ENCODE measurements at places on chromosomes 2 and 18.

DNA sequence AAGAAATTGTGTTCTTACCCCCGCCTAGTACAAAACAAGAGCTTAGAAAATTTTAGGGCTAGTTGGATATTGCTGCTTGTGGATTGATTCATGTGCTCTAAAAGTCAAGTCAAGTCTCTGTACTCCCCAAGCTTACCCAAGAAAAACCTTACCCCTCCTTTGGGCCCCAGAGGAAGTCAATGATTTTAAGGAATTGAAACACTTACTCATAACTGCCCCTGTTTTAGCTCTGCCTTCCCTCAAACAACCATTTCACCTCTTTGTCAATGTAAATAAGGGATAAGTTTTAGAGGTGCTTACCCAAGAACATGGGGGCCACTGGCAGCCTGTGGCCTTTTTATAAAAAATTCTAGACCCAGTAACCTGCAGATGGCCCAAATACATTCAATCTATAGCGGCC, 136.6 kb upstream of the RMP24 start:
- DNase-seq: no peak

DNA sequence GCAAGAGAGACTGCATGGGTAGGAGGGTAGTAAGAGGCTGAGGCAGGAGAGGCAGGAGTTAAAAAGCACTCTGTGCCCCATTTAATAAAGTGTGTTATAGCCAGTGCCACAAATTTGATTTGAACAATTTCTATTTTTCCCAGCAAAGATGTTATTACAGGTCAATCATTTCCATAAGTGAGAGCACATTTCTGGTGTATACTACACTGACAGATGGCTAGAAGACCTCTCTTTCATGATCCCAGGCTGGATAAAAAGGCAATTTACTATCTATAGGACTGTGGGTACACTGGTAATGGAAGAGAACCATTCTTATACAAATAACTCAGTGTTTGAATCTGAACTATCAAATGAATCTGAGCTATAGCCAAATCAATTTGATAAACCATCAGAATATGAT, 176.2 kb downstream of the FSHR start:
- DNase-seq: no peak

DNA sequence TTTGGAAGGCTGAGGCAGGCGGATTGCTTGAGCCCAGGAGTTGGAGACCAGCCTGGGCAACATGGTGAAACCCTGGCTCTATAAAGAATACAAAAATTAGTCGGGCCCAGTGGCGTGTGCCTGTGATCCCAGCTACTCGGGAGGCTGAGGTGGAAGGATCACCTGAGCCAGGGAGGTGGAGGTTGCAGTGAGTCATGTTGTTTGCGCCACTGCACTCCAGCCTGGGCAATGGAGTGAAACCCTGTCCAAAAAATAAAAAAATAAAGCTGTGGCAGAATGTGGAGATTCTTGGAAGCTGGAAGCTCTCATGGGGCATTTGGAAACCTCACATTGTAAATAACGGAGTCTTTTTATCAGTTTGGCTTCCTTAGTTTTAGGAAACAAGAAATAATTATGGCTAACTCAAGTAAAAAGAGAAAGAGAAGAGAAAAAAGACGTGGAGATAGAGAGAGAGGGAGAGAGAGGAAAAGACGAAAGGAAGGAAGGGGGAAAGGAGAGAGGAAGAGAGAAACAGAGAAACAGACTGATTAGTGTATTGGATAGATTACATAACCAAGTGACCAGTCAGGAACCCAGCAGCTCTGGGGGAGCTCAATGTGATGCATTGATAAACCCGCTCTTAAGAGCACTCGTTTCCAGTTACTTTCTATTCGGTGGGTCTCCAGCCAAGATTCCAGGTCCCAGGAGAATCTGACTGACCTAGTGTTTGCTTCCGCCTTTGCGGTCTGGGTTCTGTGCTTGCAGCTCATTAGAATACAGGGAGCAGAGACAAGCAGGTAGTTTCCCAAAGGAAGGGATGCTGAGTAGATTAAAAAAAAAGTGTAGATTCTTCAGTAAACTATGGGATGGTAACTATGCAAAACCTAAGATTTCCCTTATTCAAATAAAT, 1.1 kb upstream of the SPAST start:
- DNase-seq: peak; percentile 32

DNA sequence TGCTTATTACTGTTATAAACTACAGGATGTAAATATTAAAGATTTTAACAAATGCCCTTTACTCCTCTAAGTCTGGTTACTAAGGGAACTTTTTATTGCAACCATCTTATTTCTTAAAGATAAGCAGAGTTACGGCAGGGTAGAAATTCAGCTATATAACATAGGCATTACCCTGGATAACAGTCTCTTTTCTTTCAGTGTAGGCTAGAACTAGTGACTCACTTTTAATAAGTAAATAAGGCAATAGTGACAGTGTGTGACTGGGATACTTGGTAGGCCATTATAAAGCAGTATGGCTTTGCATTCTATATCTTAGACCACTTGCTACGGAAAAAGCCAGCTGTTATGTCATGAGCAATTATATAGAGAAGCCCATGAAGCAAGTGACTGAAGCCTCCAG, 1041.0 kb upstream of the NRXN1 start:
- DNase-seq: no peak

DNA sequence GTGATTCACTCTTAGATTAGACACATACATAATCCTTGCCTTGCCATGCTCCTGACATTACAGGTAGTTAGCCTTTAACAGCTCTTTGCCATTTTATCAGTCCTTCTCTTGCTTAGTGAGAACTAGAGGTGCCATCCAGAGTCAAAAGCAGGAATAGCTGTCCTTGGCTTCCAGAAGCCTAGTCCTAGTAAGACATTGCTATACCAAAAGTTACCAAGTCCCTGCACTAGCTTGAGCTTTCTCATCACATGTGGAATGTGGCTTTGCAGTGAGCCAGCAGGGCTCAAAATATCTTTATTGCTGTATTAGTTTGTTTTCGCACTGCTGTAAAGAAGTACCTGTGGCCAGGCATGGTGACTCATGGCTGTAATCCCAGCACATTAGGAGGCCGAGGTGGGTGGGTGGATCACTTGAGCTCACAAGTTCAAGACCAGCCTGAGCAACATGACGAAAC, 104.7 kb upstream of the NOSTRIN start:
- no peak for DNase-seq

DNA sequence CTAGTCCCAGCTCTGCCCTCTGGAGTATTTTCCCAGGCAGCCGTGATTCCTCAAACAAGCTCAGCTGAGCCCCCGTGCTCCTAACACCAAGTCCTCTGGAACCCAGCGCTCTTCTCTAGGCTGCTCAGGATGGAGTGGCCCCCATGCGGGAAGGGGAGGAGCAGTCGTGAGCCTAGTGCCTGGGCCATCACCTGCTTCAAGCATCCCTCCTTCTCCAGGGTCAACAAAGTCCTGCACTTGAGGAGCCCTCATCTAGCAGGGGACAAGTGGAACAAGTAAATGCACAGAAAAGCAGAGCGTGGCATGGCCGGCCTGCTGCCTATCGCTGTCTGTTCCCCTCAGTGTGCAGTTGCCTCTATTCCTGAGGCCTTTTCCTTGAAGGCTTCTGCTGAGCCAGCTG, 168.6 kb downstream of the INHBB start:
- DNase-seq: no peak

DNA sequence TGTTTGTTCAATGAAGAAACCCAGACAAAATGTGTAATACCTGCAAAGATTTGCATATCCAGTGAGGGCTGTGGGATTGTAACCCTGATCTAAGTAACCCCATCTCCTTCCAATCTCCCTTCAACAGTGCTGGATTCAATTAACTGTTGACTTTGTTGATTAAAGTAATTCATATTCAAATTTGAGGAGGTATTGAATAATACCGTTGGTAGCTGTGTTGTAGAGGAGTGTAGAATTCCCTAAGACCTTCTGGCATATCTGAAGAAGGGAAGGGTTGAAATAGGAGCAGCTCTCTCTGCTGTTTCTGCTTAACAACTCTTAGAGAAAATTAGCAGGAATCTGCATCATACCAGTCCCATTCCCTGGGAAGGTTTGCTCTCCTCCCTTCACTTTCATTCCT, 28.2 kb downstream of the MAIP1 start:
- DNase-seq: no peak

GRCh38 chr2:46770622-46771021, 145.0 kb downstream of the MCFD2 start:
- no peak for DNase-seq

- DNase-seq: no peak
Observed at GRCh38 chr2:13968811-13969210, 663.7 kb upstream of the LRATD1 start.

DNA sequence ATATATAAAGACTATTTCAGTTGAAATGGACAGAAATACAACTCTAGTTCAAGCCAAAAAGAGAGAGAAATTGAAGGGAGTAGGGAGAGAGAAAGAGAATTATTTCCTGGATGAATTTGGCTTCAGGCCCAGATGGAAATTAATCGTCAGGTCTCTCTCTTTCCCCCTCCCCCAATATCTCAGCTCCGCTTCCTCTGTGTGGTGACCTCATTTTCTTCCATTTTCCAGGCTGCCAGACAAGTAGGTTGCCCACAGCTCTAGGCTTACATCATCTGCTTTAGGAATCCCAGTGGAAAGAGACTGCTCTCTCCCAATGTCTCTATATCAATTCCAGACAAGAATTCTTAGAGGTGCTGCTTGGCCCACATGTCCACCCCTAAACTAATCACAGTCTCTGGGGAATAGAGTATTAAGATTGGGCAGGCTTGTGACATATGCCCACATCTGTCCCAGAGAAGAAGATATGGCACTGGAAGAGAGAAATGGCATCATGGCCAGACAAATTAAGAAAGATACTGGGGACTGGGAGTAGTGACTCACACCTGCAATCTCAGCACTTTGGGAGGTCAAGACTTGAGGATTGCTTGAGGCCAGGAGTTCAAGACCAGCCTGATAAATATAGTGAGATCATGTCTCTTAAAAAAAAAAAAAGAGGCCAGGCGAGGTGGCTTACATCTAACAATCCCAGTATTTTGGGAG, 37.2 kb upstream of the CFAP36 start:
- DNase-seq: no peak

- no peak for DNase-seq
Observed at GRCh38 chr18:76553715-76554546, 58.9 kb upstream of the ZNF516 start.

DNA sequence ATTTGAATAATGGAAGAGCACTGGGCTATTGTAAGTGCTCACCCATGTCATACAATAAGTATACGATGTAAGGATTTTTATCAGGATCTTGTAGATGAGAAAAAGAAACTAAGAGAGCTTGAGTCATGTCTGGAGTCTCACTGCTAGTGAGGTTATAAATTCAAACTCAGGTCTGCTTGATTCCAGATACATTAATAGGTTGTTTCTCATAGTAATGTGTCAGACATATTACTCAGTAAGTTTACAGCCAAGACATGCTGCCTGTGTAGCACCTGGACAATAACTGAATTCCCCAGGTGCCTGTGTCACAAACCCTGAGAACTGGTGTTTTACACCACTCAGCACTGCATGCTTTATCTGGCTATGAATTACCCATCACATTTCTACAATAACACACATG, 216.9 kb upstream of the LRP1B start:
- DNase-seq: no peak

GRCh38 chr2:109189751-109190150, 60.7 kb downstream of the SH3RF3 start:
- no peak for DNase-seq

GRCh38 chr18:58201733-58202730, 158.0 kb downstream of the NEDD4L start:
- DNase-seq: no peak

DNA sequence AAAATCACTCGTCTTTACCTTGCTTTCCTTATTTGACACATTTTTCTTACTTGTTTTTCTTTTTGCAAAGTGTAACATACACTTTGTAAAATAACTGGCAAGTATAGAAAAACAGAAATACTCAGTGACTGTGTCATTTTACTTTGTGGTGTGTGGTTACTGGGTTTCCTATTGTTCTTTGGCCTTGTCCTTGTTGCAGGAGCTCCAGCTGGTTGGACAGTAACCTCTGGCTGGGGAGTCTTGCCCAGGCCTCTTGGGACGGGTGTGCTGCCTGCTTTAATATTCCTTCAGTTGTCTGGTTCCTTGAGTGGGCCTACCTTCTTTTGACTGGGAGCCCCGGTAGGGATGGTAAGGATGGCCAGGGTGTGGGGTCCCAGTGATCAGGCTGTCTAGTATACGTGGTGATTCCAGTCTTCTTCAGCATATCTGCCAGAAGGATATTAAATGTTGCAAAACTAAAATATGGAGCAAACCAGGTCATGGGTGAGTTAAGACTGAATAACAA, 53.8 kb downstream of the RNF144A start:
- no peak for DNase-seq

GRCh38 chr2:46669996-46670793, 190.8 kb downstream of the TMEM247 start:
- DNase-seq: no peak

DNA sequence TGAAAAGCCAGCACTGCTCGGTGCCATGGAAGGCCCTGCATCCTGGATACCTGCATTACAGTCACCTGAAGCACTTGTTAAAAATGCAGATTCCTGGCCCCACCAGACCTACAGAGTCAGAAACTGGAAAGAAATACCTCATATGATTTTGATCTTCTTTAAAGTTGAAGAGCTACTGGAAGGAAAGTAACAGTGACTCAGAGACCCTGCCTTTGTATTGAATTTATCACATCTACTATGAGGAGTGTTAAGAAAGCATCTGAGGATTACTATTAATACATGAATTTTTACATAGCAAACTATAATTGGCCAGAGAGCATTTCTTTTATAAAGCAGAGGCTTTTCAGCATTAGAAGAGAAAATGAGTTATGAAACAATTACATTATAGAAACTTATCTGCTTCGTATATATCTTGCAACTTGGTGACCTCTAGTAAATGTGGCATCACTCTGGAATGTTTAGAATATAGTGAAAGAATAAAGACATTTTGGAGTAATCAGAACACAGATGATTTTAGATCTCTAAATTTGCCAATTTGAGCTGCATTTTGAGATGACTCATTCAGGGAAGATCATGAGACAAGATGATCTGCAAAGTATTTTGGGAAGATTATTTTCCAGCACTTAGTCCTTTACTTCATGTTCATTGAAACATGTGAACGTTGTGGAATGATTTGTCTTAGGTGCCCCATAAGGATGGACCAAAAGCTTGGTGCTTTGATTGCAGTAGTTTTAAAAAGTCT, 12.2 kb downstream of the PTPRM start:
- DNase-seq: no peak

GRCh38 chr2:145832681-145833080, 1312.8 kb upstream of the ZEB2 start:
- no peak for DNase-seq

- no peak for DNase-seq
Observed at GRCh38 chr18:50199921-50200320, 5.0 kb upstream of the MYO5B start.

- no peak for DNase-seq
Observed at GRCh38 chr2:154194909-154195643, 323.4 kb downstream of the GALNT13 start.

- no peak for DNase-seq
Observed at GRCh38 chr2:1716441-1716840, 27.9 kb downstream of the PXDN start.

GRCh38 chr2:188675391-188676009, 298.7 kb upstream of the COL3A1 start:
- DNase-seq: no peak

GRCh38 chr2:43106559-43107527, 119.6 kb downstream of the ZFP36L2 start:
- DNase-seq: peak; percentile 78
